ENCODE measurements at places on chromosomes 5 and 9. TPM values are rescaled to one million over a fixed set of nuclear protein-coding genes. Genes with fewer than 3 reads are reported as not detected.

GRCh38 chr5:110268985-110269384, 457.5 kb downstream of the TMEM232 start:
- H3K27me3 ChIP-seq = no peaks in the 10 kb centered on the region
- DNase-seq = no peak
- H3K4me1 ChIP-seq = no peaks in the 10 kb centered on the region
- H3K36me3 ChIP-seq = no peaks in the 10 kb centered on the region
- H3K27ac ChIP-seq = no peak overlapping the region

- H3K4me1 ChIP-seq = no peaks in the 10 kb centered on the region
- H3K36me3 ChIP-seq = no peaks in the 10 kb centered on the region
- H3K4me3 ChIP-seq = no peak overlapping the region
- H3K27ac ChIP-seq = no peak overlapping the region
Measured at GRCh38 chr9:23232831-23233230, 593.2 kb downstream of the ELAVL2 start.

The LEAP2 gene
- 4.2 TPM for total RNA-seq

- H3K36me3 ChIP-seq = no peaks in the 10 kb centered on the region
- no peak for DNase-seq
Measured at GRCh38 chr5:4941161-4941560, 199.0 kb upstream of the ADAMTS16 start.

DNA sequence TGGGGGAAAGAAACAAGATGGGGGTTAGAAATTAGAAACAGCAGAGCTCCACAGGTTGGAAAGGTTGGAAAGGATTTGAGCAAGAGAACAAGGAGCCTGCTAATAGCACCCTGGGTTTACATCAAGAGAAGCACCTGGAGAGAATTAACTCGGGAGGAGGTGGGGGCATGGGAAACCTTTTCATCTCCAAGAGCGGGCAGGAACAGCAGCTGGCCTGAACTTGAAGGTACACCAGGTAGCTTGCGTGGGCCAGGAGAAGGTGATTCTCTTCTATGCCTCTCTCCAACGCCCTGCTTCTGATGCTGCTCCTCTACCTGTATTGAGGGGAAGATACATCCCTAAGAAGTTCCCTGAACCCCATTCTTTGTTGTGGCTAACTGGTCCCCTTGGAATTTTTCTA, 37.1 kb upstream of the GLRX start:
- H3K36me3 ChIP-seq = no peaks in the 10 kb centered on the region
- DNase-seq = no peak
- H3K27ac ChIP-seq = peak overlapping the region; percentile 88
- no peak overlapping the region for H3K4me3 ChIP-seq
- peaks cover 78% of the 10 kb centered on the region for H3K4me1 ChIP-seq

The CARD6 gene
- total RNA-seq = 12.3 TPM

DNA sequence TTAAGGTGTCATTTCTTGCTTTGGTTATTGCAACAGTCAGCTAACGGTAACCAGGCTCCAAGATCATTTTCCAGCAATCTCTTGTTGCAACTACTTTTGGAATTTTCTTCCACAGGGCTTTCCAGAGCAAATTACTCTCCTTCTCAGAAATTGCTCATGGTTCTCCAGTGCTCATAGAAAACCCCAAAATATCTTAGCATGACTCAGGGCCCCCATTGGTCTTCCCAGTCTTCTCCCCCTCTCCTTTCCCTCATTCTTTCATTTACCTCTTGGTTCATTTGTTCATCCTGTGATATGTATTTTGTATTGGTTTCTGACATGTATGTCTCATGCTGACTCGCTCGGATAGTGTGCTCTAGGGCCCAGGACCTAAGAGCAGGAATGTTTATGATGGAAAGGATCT, 35.6 kb downstream of the WWC1 start:
- no peaks in the 10 kb centered on the region for H3K4me1 ChIP-seq
- H3K27ac ChIP-seq = no peak overlapping the region
- DNase-seq = no peak
- no peak overlapping the region for H3K4me3 ChIP-seq
- H3K36me3 ChIP-seq = no peaks in the 10 kb centered on the region
- no peaks in the 10 kb centered on the region for H3K27me3 ChIP-seq

The STPG3 gene
- total RNA-seq = not detected

The RNF130 gene
- total RNA-seq = 103 TPM

- no peaks in the 10 kb centered on the region for H3K27me3 ChIP-seq
- H3K36me3 ChIP-seq = no peaks in the 10 kb centered on the region
- H3K4me1 ChIP-seq = peaks cover 89% of the 10 kb centered on the region
Measured at GRCh38 chr5:139652788-139653241, 4.7 kb downstream of the CXXC5 start.

GRCh38 chr9:98540476-98540875, 168.3 kb downstream of the GABBR2 start:
- H3K4me1 ChIP-seq = no peaks in the 10 kb centered on the region
- H3K27me3 ChIP-seq = no peaks in the 10 kb centered on the region
- DNase-seq = no peak
- H3K27ac ChIP-seq = no peak overlapping the region

DNA sequence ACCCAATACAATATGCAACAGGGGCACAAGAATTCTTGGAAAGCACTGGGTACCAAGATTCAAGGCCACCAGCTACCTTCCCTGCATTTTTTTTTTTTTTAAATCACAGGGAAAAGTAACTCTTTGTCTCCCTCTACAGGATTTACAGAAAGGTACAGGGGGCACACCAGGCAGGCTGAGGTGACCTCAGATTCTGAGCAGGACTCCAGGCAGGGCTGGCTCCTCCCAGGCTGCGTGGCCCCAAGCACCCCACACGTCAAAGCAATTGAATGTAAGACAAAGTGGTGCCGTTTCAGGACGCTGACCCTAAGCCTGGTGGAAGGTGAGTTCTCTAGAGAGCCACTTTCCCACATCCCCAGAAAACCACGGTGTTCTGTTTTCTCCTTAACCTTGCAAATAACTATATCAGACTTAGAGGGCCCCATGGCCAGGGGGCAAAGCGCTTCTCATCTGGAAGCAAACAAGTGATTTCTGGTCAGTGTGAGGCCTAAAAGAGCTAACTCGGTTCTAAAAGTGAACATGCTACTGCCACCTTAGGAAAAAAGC, 222.6 kb downstream of the ROR2 start:
- DNase-seq = no peak
- peak overlapping the region; percentile 23 for H3K27ac ChIP-seq
- H3K4me1 ChIP-seq = peaks cover 9% of the 10 kb centered on the region
- no peaks in the 10 kb centered on the region for H3K27me3 ChIP-seq
- no peaks in the 10 kb centered on the region for H3K36me3 ChIP-seq

DNA sequence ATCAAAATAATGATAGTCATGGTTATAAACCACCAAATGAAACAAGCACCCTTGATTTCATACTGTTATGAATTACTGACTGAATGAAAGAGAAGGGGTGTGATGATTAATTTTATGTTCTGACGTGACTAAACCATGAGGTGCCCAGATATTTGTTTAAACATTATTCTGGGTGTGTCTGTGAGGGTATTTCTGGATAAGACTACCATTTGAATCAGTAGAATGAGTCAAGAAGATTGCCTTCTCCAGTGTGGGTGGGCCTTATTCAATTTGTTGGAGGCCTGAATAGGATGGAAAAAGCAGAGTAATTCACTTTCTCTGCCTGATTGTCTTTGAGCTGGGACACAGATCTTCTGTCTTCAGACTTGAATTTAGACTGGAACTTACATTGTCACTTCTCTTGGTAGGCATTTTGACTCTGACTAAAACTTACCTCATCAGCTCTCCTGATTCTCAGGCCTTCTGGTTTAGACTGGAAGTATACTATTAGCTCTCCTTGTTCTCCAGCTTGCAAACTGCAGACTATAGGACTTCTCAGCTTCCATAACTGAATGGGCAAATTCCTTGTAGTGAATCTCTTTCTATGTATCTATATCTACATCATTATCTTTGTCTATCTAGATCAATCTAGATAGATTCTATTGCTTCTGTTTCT, 321.9 kb upstream of the TARS1 start:
- H3K27me3 ChIP-seq = no peaks in the 10 kb centered on the region
- no peaks in the 10 kb centered on the region for H3K4me1 ChIP-seq
- DNase-seq = no peak
- no peak overlapping the region for H3K27ac ChIP-seq

The IL4 gene
- not detected for total RNA-seq

The SGCD gene
- 6.9 TPM for total RNA-seq

DNA sequence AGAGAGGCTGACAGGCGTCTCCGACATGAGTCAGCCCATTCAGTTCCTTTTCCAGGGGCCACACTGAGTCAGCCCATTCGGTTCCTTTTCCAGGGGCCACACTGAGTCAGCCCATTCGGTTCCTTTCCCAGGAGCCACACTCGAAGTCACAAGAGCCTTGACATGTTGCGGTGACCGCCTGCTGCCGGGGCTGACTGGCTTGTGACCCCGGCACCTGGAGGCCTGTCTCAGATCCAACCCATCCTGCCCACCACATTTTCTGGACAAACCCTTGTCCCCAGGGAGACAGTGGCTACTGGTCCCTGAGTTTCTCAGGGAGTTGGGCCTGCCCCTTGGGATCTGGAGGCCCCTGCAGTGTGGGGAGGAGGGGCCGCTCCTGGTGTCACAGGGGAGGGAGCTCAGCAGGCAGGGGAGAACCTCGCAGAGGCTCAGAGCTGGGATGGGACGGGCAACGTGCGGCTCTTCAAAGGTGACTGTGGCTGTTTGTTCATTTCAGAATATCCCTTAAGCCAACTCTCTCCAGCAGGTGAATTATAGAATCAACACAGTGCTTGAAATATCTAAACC, 40.5 kb upstream of the LPCAT1 start:
- peaks cover 9% of the 10 kb centered on the region for H3K4me1 ChIP-seq
- no peak for DNase-seq
- H3K36me3 ChIP-seq = no peaks in the 10 kb centered on the region
- H3K27me3 ChIP-seq = no peaks in the 10 kb centered on the region
- no peak overlapping the region for H3K4me3 ChIP-seq

- no peaks in the 10 kb centered on the region for H3K4me1 ChIP-seq
- no peaks in the 10 kb centered on the region for H3K36me3 ChIP-seq
- peak overlapping the region; percentile 51 for H3K4me3 ChIP-seq
- H3K27ac ChIP-seq = peak overlapping the region; percentile 79
- H3K27me3 ChIP-seq = no peaks in the 10 kb centered on the region
Measured at GRCh38 chr5:129460672-129460935, 506 bp downstream of the ADAMTS19 start.

GRCh38 chr5:8857051-8857450, 688.8 kb downstream of the SEMA5A start:
- no peaks in the 10 kb centered on the region for H3K27me3 ChIP-seq
- DNase-seq = no peak
- no peak overlapping the region for H3K4me3 ChIP-seq

The PLEKHG4B gene
- 0.74 TPM for total RNA-seq

GRCh38 chr5:958701-959571, 49.7 kb upstream of the NKD2 start:
- no peak for DNase-seq
- no peak overlapping the region for H3K4me3 ChIP-seq
- H3K27me3 ChIP-seq = no peaks in the 10 kb centered on the region
- no peak overlapping the region for H3K27ac ChIP-seq
- peaks cover 28% of the 10 kb centered on the region for H3K4me1 ChIP-seq
- no peaks in the 10 kb centered on the region for H3K36me3 ChIP-seq

GRCh38 chr5:132481596-132482211, 8.9 kb downstream of the IRF1 start:
- H3K27me3 ChIP-seq = no peaks in the 10 kb centered on the region
- no peak for DNase-seq
- no peak overlapping the region for H3K27ac ChIP-seq
- no peak overlapping the region for H3K4me3 ChIP-seq
- H3K36me3 ChIP-seq = peaks cover 37% of the 10 kb centered on the region

- no peak overlapping the region for H3K27ac ChIP-seq
- H3K4me3 ChIP-seq = no peak overlapping the region
- H3K36me3 ChIP-seq = no peaks in the 10 kb centered on the region
- no peaks in the 10 kb centered on the region for H3K4me1 ChIP-seq
Measured at GRCh38 chr5:149503006-149503405, 48.2 kb downstream of the CSNK1A1 start.

The IRX1 gene
- not detected for total RNA-seq

DNA sequence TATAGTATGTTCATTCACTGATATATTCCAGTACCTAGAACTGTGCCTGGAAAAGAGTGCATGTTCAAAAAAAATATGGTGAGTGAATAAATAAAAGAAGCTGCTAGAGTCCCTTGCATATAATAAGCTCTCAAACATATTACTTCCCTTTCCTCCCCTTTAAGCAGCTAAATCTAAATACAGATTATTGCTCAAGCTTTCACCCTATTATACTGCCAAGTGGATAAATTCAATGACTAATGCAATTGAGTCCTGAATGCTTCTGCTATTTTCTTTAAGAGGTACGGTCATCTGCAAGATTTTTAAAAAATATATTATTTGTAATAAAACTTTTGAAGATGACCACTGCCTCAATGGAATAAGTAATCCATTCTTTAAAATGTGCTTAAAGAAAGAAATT, 248.4 kb downstream of the PLK2 start:
- no peaks in the 10 kb centered on the region for H3K27me3 ChIP-seq
- H3K4me1 ChIP-seq = no peaks in the 10 kb centered on the region
- H3K4me3 ChIP-seq = no peak overlapping the region
- DNase-seq = no peak
- no peaks in the 10 kb centered on the region for H3K36me3 ChIP-seq
- H3K27ac ChIP-seq = no peak overlapping the region

The TMEM252 gene
- not detected for total RNA-seq

The SLC2A8 gene
- 13.8 TPM for total RNA-seq

- no peak for DNase-seq
- no peaks in the 10 kb centered on the region for H3K27me3 ChIP-seq
- no peaks in the 10 kb centered on the region for H3K4me1 ChIP-seq
- no peaks in the 10 kb centered on the region for H3K36me3 ChIP-seq
- H3K27ac ChIP-seq = no peak overlapping the region
Measured at GRCh38 chr5:109299557-109299956, 110.2 kb downstream of the PJA2 start.

GRCh38 chr5:61496446-61496845, 164.4 kb downstream of the ZSWIM6 start:
- no peak overlapping the region for H3K27ac ChIP-seq
- H3K4me3 ChIP-seq = no peak overlapping the region
- H3K27me3 ChIP-seq = no peaks in the 10 kb centered on the region
- no peaks in the 10 kb centered on the region for H3K4me1 ChIP-seq

- no peak overlapping the region for H3K27ac ChIP-seq
- no peaks in the 10 kb centered on the region for H3K36me3 ChIP-seq
- no peaks in the 10 kb centered on the region for H3K27me3 ChIP-seq
- peaks cover 8% of the 10 kb centered on the region for H3K4me1 ChIP-seq
- DNase-seq = no peak
Measured at GRCh38 chr5:134592141-134592746, 40.4 kb downstream of the SAR1B start.

- peaks cover 51% of the 10 kb centered on the region for H3K4me1 ChIP-seq
- DNase-seq = no peak
- H3K27ac ChIP-seq = peak overlapping the region; percentile 15
- H3K4me3 ChIP-seq = no peak overlapping the region
- H3K36me3 ChIP-seq = no peaks in the 10 kb centered on the region
Measured at GRCh38 chr5:35306716-35307365, 76.6 kb upstream of the PRLR start.

DNA sequence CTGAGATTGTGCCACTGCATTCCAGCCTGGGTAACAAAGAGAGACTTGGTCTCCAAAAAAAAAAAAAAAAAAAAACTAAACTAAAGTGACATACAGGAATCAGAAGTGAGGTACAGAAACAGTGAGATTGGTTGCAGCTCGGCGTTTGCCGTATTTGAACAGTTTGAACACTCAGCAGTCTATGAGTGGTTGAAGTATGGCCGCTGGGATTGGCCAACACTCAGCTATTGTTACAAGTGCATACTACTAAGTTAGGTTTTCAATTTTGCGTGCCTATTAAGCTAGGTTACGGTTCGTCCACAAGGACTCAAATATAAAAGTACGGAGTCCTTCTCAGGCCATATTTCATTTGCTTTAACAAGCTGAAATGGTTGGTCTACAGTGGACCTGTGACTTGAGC, 3.3 kb upstream of the TSC1 start:
- no peaks in the 10 kb centered on the region for H3K36me3 ChIP-seq
- H3K4me3 ChIP-seq = no peak overlapping the region
- no peaks in the 10 kb centered on the region for H3K27me3 ChIP-seq

The HTR1A gene
- not detected for total RNA-seq

The ATG10 gene
- 4.2 TPM for total RNA-seq

Measured in vagina (tissue), 2 donors.